Fibroblast of the aortic adventitia (primary cell): ENCODE measurements at places on chromosomes 5 and 9.

GRCh38 chr5:135710045-135710675, 124.3 kb upstream of the SLC25A48 start:
- DNase-seq, result no peak

- no peak for DNase-seq
Observed at GRCh38 chr9:31259824-31260223, 1124.6 kb upstream of the ACO1 start.

- no peak for DNase-seq
Observed at GRCh38 chr5:88672644-88673252, 210.2 kb downstream of the MEF2C start.

DNA sequence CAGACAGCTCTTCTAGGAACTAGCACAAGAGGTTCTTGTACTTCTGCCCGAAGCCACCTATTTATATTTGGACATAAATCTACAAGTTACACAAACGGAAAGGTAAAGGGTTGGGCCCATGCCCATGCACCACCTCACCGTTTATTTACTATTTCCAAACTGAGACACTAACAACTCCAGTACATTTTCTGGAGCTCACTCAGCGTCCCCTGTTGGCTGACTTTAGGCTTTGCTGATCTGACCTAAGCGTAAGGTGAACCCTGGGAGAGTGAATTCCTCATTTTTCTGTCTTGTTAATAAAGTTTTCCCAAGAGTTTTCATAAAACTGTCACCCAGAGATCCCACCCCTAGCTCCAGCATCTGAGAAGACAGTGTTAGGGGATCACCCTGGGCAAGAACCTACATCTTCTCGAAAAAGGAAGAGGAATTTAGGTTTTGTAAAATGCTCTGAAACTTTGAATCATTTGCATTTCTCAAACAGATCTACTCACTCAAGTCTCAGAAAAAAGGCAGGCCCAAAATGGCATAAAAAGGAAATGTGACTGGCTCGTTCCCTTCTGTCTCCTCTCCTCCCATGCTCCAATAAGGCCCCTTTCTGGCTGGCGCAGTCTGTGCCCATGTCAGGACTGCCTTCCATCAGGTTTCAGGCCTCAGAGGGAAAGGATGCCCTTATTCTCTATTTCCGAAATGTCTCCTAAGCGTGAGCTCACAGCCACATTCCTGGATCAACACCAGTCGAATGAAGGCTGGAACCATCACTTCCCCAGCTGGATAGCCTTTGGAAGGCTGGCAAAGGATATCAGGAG, 201.3 kb downstream of the FANCC start:
- DNase-seq, result no peak

DNA sequence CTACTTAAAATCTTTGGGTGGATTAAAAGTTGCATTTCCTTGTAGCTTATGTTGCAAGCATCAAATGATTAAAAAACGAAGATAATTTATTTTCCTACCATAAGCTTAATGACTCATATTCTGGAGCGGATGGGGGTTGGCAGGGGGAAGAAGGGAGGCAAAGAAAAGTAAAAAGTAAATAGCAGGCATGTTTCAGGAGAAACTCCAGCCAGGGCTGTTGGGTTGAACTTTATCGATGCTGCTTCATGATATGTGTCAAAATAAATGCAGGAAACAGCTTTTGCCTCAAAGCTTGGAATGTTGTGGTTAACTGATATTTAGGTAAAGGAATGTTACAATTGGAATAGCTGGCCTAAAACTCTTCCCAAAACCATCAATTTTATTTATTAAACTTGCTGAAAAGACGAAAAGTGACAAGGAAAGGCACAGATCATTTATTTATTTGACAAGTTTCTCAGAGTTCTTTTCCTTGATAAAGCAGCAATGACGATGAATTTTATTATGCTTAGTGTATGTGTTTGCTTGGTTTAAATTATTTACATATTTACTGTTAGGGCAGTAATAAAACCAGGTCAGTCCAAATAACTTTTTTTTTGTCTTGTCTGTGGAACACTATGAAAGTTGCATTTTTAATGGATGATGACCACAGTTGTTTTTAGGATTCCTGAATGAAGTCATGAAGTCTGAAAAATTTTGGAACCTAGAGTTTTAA, 177.9 kb downstream of the PCSK1 start:
- DNase-seq, result peak; percentile 99

- DNase-seq, result no peak
Observed at GRCh38 chr9:114312513-114312875, 10.4 kb upstream of the ORM1 start.

DNA sequence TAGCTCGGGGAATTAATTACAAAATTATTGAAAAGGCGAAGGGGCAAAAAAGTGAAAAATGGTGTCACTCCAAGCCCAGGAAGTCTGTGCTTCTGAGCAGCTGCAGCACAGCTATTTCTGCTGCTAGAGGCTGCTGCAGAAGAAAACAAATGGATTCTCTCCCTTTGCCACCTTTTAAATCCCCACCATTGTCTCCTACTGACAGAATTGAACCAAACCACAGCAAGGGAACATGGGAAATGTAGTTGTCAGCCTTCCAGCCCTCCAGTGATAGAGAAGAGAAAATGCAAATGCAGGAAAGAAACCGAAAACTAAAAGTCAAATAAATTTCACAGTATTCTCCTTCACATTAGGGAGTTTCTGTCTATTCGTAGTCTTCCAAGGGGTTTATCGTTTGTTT, 33.4 kb upstream of the CDC42SE2 start:
- no peak for DNase-seq

GRCh38 chr9:14520341-14520740, 172.9 kb downstream of the ZDHHC21 start:
- DNase-seq, result no peak
